ENCODE measurements at places on chromosomes 12 and 14.

GRCh38 chr12:111761099-111761498, 5.6 kb upstream of the ALDH2 start:
- DNase-seq: no peak

- no peak for DNase-seq
Measured at GRCh38 chr14:65351493-65352194, 60.9 kb upstream of the FUT8 start.

DNA sequence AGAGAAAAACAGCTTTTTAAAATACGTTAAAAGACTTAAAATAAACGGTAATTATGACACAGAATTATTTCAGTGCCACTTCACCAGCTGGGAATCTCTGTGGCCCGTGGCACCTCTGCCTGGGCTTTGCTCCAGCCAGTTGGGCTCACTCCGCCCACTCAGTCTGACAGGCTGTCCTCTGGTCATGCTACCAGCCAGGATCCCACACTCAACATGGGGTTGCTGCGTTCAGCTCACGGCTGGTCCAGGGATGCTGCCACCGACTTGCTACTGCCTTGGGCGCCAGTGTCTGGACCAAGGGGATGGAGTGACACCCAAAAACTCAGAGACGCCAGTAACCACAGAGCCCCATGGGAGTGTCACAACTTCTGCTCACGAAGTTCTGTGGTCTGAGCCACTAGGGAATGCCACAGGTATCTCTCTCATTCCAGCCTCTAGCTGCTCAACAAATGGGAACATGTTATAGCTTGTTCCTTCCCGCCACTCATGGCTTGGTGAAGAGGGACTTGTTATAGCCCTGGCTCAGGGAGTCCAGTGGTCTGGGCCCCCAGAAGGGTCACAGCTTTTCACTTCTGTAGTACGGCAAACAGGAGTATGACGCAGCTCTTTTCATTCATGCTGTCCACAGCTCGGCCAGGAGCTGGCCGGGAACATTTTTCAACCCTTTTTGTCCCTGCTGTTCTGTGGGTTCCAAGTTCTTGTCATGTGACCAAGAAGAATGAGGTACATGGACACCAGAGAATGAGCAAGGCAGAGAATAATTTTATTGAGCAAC, 23.4 kb upstream of the ATXN7L3B start:
- DNase-seq: no peak

DNA sequence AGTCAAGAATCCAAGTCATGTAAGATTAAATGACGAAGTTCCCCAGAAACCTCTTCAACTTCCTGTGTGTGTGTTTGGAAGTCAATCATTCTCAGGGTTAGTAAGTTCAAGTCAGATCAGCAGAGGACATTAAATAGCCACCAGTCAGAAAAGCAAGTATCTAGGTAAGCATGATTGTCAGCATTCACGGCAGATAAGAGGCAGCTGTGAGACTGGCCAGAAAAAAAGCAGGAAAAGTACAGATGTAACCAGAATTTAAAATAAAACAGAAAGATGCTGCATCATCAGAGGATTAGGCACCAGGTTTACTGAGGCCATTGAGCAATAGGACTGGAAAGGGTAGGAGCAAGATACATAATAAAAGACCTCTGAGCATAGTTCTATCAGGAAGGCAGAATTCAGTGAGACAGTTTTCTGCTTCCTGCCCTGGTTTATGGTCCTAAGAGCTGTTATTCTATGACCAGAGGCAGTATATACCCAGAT, 606.9 kb downstream of the FSCB start:
- no peak for DNase-seq

GRCh38 chr14:56004323-56004722, 113.9 kb upstream of the PELI2 start:
- DNase-seq: no peak

DNA sequence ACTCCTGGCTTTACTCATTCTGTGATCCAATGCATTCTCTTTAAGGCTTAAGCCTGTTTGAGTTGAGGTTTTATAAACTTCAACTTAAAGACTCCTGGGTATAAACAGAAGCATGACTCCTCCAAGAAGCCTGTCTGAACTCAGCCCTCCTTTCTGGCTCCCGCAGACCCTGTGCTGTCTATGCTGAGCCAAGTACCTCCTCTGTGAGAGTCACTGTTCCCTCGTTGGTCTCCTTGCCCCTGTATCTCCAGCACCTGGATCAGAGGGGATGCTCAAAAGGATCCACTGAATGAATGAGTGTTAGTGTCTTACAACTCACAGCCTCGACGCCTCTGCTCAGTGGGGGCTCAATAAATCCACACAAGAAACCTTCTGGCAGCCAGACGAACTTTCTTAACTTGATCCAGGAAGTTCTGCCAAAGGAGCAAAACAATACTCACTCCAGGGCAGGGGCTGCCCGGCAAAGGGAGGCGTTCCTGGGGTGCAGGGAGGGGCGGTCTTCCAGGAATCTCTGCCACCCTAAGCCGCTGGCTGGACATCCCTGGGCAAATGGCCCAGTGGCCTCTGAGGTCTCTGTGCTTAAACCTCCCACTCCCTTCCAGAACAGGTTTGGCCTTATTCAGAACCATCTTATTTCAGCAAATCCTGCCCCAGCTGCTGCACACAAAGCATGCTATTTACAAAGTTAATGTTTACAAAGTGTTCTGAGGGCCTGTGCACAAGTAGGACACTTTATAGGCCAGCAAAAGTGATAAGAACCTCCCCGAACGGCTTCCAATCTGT, 32.9 kb downstream of the MAP1LC3B2 start:
- DNase-seq: no peak

DNA sequence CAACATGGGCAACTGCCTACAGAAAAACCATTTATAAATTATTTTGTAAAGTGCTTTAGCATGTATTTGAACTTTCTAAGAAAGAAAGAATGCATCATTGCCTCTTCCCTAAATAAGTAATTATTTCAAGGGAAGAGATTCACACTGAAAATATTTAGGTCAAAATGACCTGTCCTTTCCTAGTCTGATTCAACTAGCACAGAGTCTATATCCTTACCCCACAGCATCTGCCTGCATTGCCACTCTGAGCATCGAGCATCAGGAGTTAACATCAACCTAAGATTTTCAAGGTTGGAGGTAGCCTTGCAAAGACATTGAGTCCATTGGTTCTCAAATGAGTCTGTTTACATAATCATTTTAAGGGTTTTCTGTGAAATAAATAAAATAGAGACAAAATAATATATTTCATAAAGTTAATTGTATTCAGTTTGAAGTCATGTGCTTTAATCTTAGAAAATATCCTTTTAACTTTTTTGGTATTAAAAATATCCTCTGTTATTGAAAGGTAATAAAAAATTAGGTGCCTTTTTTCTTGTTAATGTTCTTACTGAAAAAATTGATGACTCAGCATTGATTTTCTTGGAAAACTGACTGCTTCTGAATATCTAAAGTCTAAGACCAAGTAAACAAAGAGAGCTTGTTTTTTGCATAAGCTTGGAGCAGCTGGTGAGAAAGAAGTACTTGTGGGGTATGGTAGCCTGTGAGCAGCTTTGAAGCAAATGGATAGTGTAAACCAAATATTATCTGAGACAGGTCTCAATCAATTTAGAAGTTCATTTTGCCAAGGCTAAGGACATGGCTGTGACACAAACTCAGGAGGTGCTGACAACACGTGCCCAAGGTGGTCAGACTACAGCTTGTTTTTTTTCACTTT, 269.0 kb upstream of the CLEC14A start:
- no peak for DNase-seq

- no peak for DNase-seq
Measured at GRCh38 chr12:4214877-4215228, 58.7 kb upstream of the CCND2 start.

DNA sequence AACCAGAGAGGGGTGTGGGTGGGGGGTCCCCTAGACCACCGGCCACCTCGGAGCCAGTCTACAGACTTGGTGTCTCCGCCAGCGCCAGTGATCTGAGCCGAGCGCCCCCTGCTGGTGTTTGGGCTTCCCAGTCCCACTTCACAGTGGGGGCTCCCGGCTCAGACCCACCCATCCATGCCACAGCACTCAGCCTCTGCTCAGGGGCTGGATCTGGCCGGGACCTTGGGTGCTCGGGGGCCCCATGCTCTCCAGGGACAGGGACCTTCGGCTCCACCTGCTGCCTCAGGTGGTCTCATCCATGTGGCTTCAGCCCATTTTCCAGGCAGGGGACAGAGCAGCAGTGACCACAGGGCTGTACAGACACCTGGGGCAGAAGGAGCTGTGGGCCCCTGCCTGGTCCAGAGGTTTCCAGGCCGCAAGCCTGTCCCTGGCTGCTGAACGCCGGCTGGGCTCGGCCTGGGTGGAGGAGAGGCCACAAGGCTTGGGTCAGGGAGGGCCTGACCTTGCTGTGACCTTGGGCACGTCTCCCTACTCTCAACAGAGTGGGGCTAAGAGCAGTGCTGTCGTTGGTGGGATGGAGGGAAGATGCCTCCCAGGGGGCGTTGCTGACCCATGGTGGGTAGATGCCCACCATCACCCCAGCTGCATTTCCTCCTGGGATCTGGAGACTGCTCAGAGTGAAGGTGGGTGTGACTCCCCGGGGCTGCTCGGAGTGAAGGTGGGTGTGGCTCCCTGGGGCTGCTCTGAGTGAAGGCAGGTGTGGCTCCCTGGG, 86.3 kb downstream of the KIF26A start:
- no peak for DNase-seq

DNA sequence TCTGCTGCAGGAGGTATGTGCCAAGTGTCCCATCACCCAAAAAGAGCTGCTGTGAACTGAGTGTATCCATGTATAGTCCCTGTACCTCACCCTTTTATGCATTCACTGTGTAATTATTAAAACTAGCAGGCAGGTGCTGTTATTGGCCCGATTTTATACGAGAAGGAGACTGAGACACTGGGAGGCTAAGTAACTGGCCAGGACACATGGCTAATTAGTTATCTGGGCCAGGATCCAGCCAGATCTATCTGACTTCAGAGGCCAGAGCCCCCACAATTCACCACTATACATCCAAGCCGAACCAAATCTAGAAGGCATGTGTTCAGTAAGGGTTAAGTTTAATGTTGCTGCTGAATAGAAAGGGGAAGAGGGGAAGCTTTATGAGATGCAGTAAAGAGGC, 73.4 kb downstream of the FRMD6 start:
- no peak for DNase-seq

DNA sequence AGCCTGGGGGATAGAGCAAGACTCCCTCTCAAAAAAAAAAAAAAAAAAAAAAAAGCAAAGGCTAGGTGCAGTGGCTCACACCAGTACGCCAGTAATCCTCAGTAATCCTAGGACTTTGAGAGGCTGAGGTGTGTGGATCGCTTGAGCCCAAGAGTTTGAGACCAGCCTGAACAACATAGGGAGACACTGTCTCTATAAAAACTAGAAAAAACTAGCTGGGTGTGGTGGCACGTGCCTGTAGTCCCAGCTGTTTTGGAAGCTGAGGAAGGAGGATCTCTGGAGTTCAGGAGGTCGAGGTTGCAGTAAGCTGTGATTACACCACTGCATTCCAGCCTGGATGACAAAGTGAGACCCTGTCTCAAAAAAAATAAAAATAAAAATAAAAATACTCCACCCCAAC, 8.9 kb upstream of the RBM25 start:
- no peak for DNase-seq

GRCh38 chr12:22935090-22935489, 310.1 kb downstream of the ETNK1 start:
- no peak for DNase-seq

GRCh38 chr12:119713551-119714031, 45.7 kb downstream of the PRKAB1 start:
- no peak for DNase-seq

DNA sequence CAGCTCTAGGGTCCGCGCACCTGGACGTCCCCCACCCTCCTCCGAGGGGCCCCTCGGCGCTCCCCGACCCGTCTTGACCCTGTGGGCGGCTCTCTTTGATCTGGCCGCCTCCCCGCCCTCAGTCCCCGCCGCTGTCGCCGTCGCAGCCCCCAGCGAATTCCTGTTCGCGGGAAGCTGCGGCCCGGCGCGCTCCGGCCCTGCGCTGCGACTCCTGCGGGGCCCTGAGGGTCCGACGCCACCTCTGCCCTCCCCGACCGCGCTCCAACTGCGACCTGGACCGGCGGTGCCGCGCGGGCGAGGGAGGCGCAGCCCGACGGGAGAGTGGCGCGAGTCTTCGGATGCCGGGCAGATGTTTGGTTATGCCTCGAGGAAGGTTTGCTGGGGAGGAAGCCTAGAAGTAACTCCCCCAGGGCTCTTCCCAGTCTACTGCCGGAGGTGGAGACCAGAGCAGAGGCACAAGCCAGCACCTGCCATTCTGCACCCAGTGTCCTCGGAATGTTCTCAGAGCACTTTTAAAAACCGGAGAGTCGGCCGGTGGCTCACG, 440 bp upstream of the ISM2 start:
- no peak for DNase-seq

- no peak for DNase-seq
Measured at GRCh38 chr14:54470701-54471100, 18.1 kb downstream of the GMFB start.

- DNase-seq: no peak
Measured at GRCh38 chr12:116319233-116319897, 41.9 kb upstream of the MED13L start.

GRCh38 chr14:71354801-71355200, 447.5 kb downstream of the PCNX1 start:
- DNase-seq: no peak

DNA sequence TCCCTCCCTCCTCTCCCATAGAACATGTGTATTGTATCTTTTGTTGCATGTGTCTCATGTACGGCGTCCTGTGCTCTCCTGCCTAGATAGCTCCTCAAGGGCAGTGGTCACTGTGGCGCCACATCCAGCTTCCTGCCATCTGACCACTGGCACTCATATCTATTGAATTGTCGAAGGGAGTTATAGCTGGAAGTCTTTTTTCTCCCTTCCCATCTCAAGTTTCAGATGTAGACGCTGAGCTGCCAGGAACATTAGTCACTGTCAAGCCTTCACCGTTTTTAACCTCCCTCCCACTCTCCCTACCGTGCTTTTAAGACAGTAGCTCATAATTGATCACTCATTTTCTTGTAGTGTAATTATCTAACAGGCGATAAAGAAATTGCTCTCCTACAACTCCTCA, 33.0 kb downstream of the MTHFD1 start:
- no peak for DNase-seq

DNA sequence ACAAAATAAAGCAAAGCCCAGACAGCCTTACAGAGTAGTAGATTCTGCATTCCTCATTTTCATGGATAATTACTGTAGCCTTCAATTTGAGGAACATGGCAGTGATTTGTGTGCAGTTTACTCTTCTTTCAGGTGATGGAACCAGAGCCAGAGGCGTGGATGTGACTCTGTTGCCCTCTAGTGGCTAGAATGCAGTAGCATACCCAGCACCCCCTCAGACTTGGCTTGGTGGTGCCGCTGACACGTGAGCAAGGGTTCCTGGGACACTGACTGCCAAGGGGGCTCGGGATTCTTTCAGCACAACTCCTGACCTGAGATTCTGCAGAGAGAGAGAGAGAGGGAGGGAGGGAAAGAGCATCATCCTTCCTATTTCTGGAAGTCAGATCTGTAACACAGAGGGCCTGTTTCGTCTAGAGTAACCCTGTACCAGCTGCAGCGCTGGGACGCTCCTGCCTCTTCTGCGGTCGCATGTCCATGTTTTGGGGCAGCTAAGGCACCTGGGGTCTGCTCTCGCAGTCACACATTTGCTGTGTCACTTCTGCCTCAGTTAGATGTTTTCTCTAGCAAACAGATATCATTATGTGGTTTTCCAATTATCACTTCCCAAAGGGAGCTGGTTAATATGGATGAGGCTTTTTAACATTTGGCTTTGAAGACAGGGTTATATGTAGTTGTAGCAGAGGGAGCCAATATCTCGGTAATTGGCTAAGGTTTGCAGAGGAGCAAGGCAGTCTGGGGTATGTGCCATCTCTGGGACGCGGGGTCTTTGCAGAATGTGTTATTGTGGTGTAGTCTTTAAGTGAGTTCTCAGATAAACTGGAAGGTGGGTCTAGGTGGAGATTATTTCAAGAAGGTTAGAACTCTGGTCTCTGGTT, 428.1 kb downstream of the NRXN3 start:
- DNase-seq: no peak

- DNase-seq: no peak
Measured at GRCh38 chr12:15933751-15934150, 22.6 kb downstream of the DERA start.
